ENCODE measurements at places on chromosomes 2 and 18. TPM values are rescaled to one million over a fixed set of nuclear protein-coding genes. Genes with fewer than 3 reads are reported as not detected.

The ZNF396 gene
- 0.26 TPM for polyA plus RNA-seq

The DAW1 gene
- polyA plus RNA-seq: 0.93 TPM

- no peak overlapping the region for H3K27ac ChIP-seq
- peaks cover 37% of the 10 kb centered on the region for H3K36me3 ChIP-seq
Measured at GRCh38 chr2:47054868-47055267, 100.2 kb downstream of the STPG4 start.

GRCh38 chr2:217218269-217219163 lies 358.7 kb upstream of the TNP1 start:
- peak; percentile 87 for DNase-seq
- H3K27me3 ChIP-seq: no peaks in the 10 kb centered on the region
- H3K36me3 ChIP-seq: no peaks in the 10 kb centered on the region

DNA sequence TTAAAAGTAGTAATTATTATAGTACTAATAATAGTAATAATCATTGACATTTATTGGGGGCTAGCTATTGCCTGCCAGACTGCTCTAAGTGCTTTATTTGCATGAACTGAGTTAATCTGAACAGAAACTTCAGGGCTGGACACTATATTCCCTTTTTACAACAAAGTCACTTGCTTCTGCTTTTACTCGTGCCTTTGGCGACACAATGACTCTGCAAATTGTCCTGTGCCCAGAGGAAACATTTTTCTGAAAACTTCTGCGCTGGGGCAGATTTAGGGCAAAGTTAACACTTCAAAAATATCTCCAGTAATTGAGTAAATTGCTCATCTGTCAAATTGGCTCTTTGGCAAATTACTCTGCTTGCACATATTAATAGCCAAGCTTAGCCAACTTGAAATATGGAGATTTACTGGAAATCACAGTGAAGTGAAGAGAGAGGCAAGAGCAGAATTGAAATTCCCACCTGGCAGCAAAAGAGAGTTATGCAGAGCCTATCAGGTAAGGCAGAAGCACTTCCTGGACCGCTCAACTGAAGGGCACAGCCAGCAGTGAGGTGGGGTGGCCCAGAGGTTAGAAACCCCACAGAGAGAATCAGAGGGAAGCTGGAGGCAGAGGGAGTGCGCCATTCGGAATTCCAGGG lies 36.3 kb downstream of the BMP10 start:
- no peak for DNase-seq
- no peak overlapping the region for H3K4me3 ChIP-seq
- H3K4me1 ChIP-seq: peaks cover 15% of the 10 kb centered on the region
- no peaks in the 10 kb centered on the region for H3K27me3 ChIP-seq
- H3K36me3 ChIP-seq: no peaks in the 10 kb centered on the region

The COL3A1 gene
- polyA plus RNA-seq: 402 TPM

DNA sequence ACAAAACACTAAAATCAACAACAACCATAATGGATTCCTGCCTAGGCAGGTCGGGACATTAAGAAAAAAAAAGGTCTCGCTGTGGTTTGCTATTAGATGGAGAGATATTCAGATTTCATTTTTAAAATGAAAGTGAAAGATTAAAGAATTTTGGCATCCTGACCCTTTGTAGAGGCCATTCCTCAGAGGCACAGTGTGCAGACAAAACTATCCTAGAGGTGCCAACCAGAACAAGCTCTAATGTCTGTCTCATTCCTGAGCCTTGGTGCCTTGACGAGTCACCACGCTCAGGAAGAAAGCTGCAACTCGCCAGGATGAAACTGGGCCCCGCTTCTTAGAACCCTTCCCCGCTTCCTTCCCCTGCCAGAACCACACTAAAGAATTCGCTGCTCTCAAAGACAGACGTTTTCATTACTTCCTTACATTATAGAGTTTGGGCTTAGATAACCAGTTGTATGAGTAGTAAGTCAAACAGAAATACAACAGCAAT lies 156.0 kb downstream of the TGIF1 start:
- H3K4me3 ChIP-seq: peak overlapping the region; percentile 49
- peak overlapping the region; percentile 100 for H3K27ac ChIP-seq
- no peaks in the 10 kb centered on the region for H3K27me3 ChIP-seq
- no peaks in the 10 kb centered on the region for H3K36me3 ChIP-seq

DNA sequence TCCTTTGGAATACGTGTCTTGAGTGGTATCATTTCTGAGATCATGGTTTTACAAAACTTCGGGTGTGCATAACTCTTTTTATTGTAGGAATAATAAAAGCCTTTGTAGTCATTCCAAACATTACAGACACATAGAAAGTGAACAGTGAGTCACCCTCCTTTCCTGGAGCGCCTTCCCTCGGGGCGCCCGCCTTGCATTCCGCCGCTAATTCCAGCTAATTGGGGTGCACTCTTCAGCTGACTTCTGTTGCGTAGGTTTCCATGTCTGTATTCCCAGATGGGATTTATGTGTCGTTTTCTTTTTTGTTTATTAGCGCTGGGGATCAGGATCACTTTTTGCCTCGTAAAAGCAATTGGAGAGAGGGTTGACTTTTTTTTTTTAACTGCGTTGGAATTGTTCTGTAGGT lies 18.7 kb downstream of the SH3BP4 start:
- peaks cover 48% of the 10 kb centered on the region for H3K4me1 ChIP-seq
- no peak overlapping the region for H3K4me3 ChIP-seq
- H3K27me3 ChIP-seq: no peaks in the 10 kb centered on the region
- H3K27ac ChIP-seq: no peak overlapping the region
- peaks cover 41% of the 10 kb centered on the region for H3K36me3 ChIP-seq

GRCh38 chr2:168231609-168232241 lies 15.7 kb downstream of the STK39 start:
- H3K27ac ChIP-seq: no peak overlapping the region
- 0 out of 2 replicates have a peak, but pooled peaks cover 2% of the 10 kb centered on the region for H3K36me3 ChIP-seq
- DNase-seq: no peak
- H3K4me3 ChIP-seq: no peak overlapping the region
- peaks cover 6% of the 10 kb centered on the region for H3K4me1 ChIP-seq

DNA sequence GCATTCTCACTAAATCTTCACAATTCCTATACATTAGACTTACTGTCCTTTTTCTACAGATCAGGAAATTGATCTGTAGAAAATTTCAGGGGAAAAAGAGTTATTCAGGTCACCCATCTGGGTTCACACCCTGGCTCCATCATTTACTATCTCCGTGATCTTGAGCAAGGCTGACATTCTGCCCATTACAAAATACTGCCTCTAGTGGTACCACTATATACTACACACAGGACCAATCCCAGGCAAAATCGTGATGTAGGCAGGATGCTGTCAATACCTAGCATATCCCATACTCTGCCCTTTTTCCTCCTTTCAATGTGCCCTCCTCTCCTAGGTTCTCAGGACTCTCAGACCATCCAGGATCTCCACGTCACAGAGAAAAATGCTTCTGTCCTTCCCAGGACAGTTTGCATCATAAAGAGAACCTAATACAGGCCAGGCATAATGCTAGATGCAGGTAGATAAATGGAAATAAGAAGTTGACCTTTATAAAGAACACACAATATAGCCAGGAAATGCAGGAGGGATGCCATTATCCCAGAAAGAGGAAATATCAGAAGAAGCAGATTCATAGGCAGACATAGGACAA lies 101.9 kb downstream of the CDH20 start:
- peak; percentile 10 for DNase-seq
- no peak overlapping the region for H3K4me3 ChIP-seq
- H3K27me3 ChIP-seq: no peaks in the 10 kb centered on the region
- H3K4me1 ChIP-seq: no peaks in the 10 kb centered on the region
- no peaks in the 10 kb centered on the region for H3K36me3 ChIP-seq

DNA sequence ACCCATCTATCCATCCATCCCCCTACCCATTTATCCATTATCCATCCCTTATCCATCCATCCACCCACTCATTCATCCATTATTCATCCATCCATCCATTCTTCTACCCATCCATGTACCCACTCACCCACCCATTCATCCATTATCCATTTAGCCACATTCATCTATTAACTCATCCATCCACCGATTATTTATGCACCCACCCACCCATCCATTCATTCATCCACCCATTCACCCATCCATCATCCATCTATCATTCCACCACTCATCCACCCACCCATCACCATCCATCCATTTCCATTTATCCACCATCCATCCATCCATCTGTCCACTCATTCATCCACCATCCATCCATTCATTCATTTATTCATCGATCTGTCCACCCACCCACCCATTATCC lies 137.4 kb upstream of the CTDP1 start:
- H3K27ac ChIP-seq: no peak overlapping the region
- peaks cover 32% of the 10 kb centered on the region for H3K27me3 ChIP-seq
- no peak for DNase-seq
- H3K4me3 ChIP-seq: no peak overlapping the region
- no peaks in the 10 kb centered on the region for H3K4me1 ChIP-seq

DNA sequence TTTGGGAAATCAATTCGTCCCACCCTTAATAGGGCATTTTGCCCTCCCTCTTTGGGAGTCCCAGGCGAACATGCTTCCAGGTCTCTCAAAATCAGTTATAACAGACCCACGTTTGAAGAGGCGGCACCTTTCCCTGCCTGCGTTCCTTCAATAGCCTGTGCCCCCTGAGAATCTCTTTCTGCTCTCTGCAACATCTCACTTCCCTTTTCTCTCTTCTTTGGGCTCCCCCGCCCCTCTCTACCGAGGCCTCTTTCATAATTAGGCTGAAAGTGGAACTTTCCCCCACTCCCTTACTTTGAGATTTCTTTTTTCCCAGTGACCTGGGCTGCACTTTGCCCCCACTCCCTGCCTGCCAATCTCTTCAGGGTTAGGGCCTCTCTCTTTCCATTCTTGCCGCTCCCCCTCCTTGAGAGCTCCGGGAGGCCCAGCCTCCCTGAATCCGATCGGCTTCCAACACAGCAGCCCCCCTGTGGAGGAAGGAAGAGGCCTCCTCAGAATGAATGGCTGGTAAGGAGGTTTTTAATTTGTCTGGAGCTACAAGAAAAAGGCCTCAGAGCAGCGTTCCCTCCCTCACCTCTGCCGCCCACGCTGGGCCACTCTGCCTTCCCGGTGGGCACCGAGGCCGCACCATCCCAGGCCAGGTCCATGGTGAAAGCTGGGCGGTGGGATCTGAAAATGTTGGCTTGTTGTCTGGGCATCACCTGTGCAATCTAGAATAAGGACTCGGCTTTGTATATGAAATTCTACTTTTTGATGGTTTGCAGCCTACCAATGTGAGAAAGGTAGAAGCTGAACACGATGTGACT lies 162.6 kb upstream of the SIX3 start:
- no peak overlapping the region for H3K27ac ChIP-seq
- no peaks in the 10 kb centered on the region for H3K36me3 ChIP-seq
- H3K4me3 ChIP-seq: no peak overlapping the region
- no peaks in the 10 kb centered on the region for H3K4me1 ChIP-seq

The MEP1B gene
- not detected for polyA plus RNA-seq

- H3K4me1 ChIP-seq: peaks cover 7% of the 10 kb centered on the region
- no peak overlapping the region for H3K27ac ChIP-seq
- no peak overlapping the region for H3K4me3 ChIP-seq
- peak; percentile 78 for DNase-seq
Measured at GRCh38 chr2:189685540-189686229, 11.2 kb downstream of the ANKAR start.

The SLC8A1 gene
- 6.6 TPM for polyA plus RNA-seq

The PTH2R gene
- polyA plus RNA-seq: not detected

The CMPK2 gene
- polyA plus RNA-seq: 0.11 TPM

The MXD1 gene
- polyA plus RNA-seq: 3.7 TPM

The MDH1B gene
- 0.38 TPM for polyA plus RNA-seq

The CTDP1 gene
- polyA plus RNA-seq: 13.4 TPM

The RAPH1 gene
- 7.5 TPM for polyA plus RNA-seq

The TRABD2A gene
- 17.6 TPM for polyA plus RNA-seq

- H3K4me3 ChIP-seq: no peak overlapping the region
- H3K27me3 ChIP-seq: no peaks in the 10 kb centered on the region
- H3K27ac ChIP-seq: no peak overlapping the region
Measured at GRCh38 chr2:212842544-212843185, 304.1 kb upstream of the ERBB4 start.

GRCh38 chr2:108129636-108130035 lies 110.1 kb upstream of the SULT1C3 start:
- no peaks in the 10 kb centered on the region for H3K4me1 ChIP-seq
- no peak overlapping the region for H3K4me3 ChIP-seq
- H3K36me3 ChIP-seq: no peaks in the 10 kb centered on the region
